ENCODE measurements at places on chromosomes 5 and 9.

DNA sequence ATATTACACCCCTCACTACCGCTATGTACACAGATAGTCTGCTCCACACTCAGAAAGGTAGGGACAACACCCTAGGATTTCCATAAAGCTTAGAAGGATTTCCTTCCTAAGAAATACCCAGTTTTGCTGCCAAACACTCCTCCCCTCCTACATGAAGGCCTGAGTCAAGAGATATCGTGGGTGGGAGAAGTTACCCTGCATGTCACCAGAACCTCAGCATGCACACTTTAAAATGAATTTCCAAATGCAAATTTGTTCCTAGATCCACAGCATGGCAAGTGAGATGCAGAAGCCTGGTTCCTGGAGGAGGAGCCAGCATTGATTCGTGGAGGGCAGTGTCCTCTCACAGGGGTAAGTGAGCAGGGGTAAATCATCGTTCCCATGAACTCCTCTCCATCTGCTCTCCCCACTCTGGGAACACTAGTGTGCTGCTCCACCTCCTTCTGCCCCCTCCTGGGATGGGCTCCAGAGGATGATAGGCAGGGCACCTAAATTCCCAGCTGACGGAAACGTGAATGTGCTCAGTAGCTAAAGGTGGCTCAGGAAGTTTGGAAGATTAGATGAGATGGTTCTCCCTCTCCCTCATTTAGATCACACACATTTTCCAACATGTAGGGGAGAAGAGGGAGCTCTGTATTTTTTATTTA, 76.7 kb downstream of the PDE4D start:
- no peak for DNase-seq

DNA sequence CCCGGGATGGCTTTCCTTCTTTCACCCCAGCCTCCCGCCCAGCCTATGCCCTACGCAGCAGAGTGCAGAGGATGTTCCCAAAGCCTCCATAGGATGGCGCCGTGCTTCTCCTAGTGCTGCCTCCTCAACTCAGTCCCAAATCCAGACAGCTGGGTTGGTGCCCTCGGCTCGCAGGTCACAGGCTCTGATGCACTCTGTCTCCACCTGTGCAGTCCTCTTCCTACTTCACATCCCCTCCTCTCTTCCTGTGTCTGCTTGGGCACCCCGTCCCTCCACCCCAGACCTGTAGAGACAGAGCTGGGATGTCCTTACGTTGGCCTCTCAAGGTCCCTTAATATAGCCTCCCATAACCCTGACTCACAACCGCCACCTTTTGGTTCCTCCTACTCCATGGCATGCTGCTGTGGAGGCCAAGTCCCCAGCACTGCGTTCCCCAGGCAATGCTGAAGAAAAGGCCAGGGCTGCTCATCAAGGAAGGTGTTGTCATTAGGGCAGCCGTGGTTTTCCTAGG, 314.4 kb downstream of the GADD45G start:
- no peak for DNase-seq

GRCh38 chr5:135162661-135163265, 128.7 kb upstream of the PITX1 start:
- no peak for DNase-seq

DNA sequence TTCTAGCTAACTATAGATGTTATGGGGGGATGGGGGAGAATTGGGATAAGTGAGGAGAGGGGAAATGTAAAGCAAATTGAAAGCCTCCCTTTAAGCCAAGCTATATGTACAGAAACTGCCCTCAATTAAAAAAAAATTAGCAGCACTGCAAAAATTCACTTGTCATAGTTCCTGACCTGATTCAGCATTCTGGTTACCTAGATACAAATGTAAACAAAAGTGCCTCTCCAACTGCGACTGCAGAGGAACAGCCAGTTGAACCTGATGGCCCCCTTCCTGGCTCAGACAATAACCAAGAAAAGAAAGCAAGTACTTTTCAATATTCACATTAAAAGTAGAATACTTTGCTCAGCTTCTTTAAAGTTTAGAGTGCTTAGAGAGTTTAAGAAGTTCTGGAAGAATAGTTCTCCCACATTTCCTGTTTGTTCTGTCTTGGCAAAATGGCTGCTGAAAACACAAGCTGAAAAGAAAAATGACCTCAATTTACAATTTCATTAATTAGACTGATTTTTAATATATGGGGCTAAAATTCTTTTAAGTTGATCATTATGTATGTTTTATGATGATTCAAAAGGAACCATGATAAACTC, 1.5 kb downstream of the FAM81B start:
- no peak for DNase-seq

DNA sequence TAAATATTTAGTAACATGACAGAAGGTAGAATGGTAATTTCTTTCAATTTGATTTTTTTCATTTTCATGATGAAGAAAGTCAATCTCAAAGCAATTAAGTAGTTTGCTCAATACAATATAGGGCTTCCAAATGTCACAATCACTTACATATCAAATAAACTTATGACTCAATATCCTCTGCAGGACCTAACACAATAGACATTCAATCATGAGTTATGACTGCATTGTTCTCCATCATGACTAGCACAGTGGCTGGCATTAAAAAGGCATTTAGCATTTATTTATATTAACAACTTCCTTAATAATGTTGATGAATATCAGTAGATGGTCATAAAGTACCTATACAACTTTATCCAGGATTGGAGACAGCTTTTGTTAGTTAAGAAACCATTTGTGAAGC, 1499.6 kb downstream of the EFNA5 start:
- DNase-seq = no peak

- DNase-seq = no peak
Measured at GRCh38 chr9:125889112-125889475, 141.9 kb downstream of the PBX3 start.

- no peak for DNase-seq
Measured at GRCh38 chr5:90022002-90022710, 387.4 kb downstream of the CETN3 start.

DNA sequence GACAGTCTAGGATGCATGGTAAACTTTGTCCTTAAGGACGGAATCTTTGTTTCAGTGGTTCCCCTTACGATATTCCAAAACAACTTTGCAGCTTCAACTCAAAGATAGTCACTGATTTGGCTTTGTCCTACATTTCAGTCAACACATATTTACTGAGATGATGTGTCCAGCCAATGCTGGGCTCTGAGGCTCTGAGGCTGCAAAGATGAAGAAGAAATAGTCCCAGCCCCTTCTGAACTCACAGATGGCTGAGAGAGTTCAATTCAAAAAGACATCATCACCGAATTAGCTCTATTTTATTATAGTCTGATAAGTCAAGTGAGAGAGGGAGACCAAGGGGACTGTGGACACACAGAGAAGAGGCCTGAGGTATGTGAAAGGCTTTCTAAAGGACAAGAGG, 544.0 kb downstream of the ACTL7B start:
- DNase-seq = no peak

- DNase-seq = no peak
Measured at GRCh38 chr9:91994422-91994821, 44.4 kb upstream of the ROR2 start.

DNA sequence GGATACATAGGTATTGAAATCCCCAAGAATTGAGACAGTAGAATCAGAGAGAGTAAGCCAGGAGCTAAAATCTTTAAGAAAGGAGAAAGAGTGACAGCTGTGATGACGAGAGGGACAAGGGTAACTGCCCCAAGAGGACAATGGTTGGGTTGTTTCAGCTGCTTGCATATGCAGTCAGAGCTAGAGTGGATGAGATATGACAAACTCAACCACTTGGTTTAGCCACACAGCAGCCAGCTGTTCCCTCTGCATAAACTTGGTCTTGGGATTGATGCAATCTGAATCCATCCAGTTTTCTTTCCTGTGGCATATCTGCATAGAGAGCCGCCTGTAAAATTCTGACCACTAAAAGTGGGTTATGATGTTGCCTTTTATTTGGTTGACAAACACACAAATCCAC, 100.7 kb downstream of the ZNF622 start:
- no peak for DNase-seq

Measured in stimulated activated CD8-positive, alpha-beta memory T cell treated with anti-CD3 and anti-CD28 coated beads, Interleukin-4, amount 100 ng/mL, for 1 hour (primary cell).